ENCODE measurements at places on chromosomes 2 and 18.

DNA sequence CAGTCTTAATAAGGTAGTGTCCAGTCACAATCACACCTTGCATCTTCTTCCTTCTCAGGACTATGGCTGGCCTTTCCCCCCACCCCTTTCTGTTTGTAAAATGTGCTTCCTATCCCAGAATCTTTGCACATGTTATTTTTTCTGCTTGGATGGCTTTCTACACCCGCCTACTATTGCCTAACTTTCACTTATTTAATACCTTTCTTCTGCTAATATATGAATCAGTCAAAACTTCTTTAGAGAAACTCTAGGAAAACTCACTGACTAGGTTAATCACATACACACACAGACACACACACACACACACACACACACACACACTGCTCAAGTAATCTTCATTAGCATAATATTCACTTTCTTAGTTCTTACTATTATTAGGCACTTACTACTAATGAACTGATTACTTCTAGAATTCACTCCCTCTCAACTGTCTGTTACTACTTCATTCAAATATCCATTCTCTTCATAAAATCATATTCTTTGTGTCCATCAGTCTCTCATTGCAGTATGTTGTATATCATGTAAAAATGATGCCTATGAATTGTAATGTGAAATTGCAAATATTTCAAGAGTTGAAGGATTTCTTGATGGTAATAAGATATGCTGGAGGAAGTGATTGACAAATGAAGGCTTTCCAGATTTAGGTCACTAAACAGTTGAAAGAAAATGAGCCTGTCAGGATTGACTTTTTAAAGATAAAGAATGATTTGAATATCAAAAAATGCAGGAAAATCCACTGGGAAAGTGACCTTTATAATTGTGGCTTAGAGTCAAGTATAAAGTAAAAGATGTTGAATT lies 51.2 kb downstream of the CLIP4 start:
- DNase-seq = no peak

DNA sequence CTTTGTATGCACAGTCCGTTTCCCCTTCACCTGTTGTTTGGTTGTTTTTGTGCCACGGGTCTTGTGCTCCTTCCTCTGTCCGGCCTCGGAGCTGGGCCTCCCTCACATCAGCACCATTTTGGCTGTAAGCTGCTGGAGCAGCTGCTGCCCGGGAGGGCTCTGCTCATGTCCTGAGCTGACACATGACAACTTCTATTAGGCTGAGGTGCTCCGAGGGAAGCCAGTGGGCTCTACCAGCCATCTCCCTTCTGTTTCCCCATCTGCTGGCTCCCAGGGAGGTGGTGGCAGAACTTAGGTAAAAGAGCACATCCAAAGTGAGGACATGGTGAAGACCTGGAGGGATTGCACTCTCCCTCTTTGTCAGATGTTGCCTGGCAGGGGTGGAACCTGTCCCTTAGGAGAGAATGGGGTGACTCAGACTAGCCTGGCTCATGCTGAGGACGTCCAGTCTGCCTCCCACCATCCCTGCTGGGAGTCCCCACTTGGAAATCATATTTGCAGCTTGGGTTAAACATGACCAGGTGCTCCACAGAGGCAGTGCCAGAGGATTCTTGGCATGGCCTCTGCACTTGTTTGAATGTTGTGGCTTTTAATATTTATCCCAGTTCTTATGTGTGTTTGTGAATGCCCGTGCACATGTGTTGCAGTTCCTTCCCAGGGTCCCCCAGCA lies 49.8 kb upstream of the TNP1 start:
- no peak for DNase-seq

DNA sequence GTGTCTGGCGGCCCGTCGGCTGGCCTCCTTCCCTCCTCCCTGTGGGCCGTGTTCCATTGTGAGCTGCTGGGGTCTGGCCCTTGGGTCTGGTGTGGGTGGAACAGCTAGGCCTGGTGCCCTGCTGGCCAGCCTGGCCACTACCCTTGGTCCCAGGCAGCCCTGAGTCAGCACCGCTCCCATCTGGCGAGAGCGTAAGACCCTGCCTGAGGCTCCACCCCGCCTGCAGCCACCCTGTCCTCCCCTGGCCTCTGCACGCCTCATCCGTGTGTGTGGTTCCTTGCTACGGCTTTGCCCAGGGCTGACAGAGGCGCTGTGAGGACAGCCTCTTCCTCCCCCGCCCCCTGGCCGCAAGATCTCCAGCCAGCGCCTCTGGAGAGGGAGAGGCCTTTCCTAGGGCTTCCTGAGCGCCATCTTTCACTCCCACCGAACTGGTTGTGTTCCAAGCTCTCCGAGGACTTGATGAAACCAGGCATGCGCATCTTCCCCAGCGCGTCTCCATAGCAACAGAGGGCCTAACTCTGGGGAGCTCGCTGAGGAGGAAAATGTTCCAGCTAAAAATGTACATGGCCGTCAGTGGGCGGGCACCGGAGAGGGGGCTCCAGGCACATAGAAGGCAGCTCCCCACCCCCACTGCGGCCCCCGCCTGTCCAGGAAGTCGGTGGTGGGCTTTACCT lies 83.0 kb downstream of the STPG4 start:
- no peak for DNase-seq

DNA sequence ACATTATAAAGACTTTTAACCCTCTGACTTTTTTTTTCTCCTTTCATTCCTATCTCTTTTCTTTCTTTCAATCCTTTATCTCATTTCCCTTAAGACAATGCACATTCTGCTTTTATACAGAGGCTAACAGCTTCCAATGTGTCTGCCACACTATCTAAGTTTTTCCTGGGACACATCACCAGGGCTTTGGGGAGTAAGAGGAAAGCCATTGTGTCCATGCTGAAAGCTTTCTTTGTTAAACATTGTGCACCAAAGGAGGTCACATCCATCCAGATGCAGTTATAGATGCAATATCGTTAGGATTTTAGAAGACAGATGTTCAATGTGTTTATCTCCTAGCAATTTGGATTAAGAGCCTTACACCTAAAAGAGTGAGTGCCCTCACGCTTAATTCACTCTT lies 534.1 kb downstream of the CNTNAP5 start:
- no peak for DNase-seq

DNA sequence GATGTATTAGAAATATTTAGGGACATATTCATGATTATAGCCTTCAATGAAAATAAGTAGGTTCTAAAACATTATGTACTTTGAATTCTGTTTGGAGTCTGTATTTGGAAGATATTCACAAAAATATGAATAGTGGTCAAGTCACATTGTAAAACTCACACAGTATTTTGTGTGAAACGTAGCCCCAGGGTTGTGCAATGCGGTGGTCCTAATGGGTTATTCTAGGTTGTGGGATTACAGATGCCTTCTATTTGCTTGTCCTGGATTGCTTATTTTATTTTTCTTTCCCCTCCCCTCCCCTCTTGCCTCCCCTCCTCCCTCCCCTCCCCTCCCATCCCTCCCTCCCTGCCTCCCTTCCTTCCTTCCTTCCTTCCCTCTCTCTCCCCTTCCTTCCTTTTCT lies 93.7 kb upstream of the THUMPD2 start:
- DNase-seq = no peak

DNA sequence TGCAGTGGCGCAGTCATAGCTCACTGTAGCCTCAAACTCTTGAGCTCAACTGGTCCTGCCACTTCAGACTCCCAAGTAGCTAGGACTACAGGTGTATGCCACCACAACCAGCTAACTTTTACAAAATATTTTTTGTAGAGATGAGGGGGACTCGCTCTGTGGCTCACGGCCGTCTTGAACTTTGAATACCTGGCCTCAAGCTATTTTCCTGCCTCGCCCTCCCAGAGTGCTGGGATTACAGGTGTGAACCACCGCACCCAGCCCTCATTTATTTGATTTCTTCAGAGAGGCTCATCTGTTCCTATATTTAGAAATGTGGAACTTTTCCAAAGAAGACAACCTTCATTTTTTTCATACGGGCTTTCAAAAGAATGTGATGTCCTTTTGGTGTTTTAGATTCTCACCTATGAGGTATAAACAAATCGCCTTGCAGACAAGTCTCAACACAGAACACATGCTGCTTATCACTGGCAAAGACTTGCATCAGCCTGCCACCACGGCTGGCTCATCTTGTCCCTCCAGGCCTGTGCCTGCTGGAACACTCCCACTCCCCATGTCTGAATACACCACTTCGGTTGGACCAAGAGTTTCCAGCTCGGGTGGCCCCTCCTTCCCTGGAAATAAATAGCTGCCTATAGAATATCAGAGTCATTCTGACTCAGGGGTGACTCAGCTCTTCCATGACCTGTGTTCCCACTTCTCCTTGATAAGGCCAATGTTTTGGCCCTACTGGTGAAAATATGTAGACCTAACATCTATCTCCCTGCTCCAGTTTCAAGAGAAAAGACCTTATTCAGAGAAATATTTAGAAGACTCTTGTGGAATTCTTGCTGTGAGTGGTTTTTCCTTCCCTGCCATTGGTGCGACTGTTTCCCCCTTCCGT lies 202.6 kb downstream of the TGIF1 start:
- DNase-seq = peak; percentile 96

DNA sequence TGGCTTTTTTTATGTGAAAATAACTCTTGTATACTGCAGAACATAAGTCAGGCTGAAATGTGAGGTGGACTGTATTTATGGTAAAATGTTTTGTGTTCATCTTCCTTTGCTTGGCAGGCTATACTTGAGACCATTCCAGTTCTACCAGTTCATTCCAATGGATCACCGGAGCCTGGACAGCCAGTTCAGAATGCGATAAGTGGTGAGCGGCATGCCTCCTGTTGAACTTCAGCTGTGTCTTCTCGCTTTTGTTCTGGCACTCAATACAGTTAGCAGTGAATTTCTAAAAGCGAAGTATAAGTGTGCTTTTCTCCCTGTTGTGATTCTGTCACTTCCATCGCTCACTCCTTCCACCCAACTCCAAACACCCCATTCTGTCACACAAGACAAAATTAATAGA lies 138.5 kb downstream of the ARHGAP28 start:
- no peak for DNase-seq

DNA sequence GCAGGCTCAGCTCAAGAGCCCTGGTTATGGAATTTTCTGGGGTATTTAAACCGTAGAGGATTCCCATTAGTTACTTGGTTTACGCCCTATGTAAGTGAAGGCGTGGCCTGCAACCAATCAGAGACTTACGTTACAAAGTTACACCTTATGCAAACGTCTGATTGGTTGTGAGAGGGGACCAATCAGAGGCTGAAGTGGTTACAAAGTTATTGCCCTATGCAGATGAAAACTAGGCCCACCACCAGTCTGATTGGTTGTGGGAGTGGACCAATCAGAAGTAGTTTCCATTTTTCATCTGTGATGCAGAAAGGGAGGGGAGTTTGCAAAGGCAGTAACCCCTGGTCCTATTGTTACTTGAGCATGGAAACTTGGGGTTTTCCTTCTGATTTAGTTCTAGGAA lies 49.1 kb downstream of the DLGAP1 start:
- DNase-seq = no peak

DNA sequence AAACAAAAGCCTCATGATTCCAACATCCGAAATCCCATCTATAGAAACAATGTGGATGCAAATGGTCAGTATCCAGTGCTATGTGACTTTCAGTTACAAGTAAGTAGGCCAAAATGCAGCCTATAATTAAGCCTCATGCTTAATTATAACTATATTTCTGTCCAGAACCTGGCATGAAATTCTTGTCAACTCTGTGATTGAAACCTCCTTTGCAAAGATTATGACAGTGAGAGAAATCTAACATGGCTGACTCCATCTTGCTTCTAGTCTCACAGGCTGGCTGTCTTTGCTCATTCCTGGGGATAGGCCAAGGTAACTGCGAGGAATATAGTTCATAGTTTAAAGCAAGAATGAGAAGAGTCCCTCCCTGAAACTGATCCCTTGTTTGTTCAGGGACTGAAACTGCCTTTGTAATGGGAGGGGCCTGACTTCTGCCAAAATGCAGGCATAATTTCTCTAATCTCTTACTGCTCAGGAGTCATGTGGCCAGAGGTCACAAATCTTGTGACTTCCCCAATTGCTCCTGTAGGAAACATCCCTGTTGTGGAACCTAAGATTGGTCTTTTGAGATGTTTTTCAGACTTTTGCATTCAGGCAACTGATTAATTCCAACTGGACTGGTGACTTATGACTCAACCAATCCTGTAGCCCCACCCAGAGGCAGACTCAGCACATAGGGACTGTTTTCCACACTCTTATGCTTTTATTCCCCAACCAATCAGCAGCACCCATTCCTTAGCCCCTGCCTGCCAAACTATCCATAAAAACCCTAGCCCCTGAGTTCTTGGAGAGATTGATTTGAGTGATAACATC lies 84.5 kb upstream of the TLK1 start:
- peak; percentile 11 for DNase-seq

- no peak for DNase-seq
Observed at GRCh38 chr2:134670955-134671354, 47.8 kb downstream of the TMEM163 start.

DNA sequence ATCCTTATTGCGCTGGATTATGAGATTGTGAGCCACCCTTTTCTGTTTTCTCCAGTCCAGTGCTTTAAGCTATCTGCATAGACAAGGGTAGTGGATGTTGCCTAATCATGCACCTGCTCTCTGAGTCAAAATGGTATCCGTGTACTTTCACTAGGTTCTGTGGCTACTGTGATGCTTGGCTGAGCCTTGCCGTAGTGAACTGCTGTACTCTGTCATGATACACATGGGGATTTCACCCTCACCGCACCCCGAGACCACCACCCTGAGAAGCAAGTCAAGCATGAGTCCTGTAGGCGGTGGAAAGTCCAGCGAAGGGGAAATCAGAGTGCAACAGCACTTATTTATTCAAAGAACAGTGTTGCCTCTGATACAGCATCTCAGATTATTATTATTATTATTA lies 55.0 kb downstream of the ARHGAP25 start:
- no peak for DNase-seq

GRCh38 chr2:237427769-237428506 lies 14.0 kb upstream of the COL6A3 start:
- DNase-seq = no peak

DNA sequence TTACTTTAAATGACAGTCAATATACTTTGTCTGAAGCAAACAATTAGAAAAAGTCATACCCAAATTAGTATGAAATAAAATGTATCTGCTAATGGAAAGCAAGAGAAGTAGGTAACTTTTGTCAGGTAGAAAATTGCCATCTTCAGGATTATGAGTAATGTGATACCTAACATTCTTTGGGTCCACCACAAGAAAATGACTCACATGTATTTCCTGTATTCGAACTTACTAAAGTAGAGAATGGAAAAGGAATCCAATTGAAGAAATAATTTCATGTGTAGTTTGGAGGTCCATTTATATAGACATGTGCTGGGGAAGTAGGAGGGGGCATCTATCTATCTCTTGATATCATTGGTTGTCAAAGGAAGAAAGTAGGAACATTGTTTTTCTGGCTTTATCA lies 636.2 kb upstream of the CHAC2 start:
- peak; percentile 83 for DNase-seq

DNA sequence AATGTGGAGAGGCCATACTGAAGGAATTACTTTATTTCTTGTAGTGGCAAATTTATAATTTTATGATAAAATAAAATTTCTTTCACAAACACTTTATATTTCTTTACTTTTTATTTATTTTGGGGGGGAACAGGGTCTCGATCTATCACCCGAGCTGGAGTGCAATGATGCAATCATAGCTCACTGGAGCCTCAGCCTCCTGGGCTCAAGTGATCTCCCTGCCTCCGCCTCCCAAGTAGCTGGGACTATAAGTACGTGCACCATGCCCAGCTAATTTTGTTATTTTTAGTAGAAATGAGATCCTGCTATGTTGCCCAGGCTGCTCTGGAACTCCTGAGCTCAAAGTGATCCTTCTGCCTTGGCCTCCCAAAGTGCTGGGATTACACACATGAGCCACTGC lies 59.6 kb downstream of the SOS1 start:
- no peak for DNase-seq

GRCh38 chr2:51791496-51791895 lies 759.6 kb upstream of the NRXN1 start:
- no peak for DNase-seq

All from ACHN (cell line).